Cortex of kidney (tissue), 1 donor: ENCODE measurements at places on chromosomes 13 and 19.

GRCh38 chr19:1622541-1622940 is 17.3 kb upstream of the UQCR11 start:
- no peak for DNase-seq

GRCh38 chr19:57317503-57317902 is 2.8 kb upstream of the ZNF543 start:
- no peak for DNase-seq

- DNase-seq, result no peak
Measured at GRCh38 chr19:14412996-14413692, 6.0 kb downstream of the DDX39A start.

DNA sequence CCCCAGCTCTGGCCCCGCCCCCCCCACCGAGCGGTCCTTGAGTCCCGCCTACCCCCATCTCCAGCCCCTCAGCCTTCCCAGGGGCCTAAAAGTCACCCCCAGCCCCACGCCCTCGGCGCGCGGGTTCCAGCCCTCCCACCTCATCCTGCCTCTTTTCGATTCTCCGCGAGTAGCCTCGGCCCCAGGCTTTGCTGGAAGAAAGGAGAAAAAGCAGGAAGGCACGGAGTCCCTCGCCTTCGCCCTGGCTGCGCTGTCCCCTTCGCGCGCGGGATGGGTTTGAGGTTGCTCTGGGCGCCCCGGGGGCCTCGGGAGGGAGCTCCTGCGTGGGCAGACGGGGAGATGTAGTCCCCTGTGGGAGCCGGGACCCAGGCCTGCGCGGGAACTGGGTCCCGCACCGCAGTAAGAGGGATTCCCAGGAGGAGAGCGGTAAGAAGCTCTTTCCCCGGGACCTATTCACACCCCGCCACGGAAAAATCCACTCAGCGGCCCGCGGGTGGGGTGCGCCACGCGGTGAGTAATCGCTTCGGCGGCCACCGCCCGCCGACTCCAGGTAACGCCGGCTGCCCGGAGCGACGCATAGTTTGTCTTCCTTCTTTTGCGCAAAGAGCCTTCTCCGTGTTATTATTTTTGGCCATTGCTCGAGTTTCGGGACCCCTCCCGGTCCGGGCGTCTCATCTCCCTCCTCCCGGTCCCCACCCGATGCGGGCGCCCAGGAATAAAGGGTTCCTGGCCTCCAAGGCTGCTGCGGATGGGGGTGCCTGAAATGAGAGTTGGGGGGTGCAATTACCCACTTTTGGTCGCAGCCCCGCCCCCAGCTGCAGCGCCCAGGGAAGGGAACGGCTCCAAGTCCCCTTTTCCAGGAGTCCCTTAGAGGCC is 865 bp upstream of the CRLF1 start:
- DNase-seq, result no peak

DNA sequence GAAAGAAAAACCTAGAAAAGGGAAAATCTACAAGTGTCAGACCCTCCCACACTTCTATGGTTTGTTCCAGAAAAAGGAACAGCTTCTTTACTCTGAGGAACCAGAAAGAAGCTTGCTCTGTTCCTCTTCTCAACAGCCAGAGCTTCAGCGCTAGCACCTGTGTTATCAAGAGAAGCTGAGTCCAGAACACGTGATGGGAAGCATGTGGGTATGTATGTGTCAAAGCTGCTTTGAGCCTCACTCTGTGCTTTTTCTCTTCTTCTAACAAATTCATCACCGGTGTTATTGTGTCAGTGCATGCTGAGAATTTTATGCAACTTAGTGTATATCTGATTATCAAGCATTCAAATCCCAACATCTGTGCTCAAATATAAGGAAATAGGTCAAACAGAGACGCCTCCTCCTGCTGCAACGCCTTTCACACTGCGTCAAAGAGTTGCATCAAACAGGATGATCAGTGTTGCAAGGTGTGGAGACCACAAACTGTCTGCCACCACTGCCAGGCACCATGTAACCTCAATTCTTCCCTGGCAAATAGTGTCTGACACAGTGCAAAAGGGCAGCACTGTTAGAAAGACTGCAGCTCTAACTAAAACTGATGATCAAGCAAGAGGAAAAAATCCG is 83.9 kb downstream of the LRRC63 start:
- DNase-seq, result no peak

DNA sequence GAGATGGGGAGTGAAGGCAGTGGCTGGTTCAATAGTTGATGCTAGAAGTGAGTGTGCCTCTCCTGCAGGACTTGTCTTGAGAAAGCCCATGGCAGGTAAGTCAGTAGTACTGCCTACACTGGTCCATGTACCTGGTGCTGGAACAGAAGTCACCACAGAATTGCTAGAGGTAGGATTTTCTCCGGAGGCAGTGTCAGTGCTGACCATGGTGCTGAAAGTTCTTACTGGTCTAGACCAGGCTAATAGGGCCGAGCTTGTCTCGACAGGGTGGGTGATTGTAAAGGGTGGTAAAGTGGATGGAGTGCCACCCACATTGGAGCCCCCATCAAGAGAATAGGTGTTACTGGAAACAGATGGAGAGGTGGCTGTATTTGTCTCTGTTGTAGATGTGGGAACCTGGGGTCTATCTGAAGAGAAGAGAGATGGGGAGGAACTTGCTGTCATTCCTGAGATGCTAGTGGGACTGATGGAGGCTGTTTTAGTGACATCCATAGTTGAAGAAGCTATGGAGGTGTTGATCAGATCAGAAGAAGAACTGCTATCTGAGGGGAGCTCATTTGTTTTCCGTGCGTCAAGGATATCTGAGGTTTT is 36.6 kb downstream of the MUC16 start:
- no peak for DNase-seq

DNA sequence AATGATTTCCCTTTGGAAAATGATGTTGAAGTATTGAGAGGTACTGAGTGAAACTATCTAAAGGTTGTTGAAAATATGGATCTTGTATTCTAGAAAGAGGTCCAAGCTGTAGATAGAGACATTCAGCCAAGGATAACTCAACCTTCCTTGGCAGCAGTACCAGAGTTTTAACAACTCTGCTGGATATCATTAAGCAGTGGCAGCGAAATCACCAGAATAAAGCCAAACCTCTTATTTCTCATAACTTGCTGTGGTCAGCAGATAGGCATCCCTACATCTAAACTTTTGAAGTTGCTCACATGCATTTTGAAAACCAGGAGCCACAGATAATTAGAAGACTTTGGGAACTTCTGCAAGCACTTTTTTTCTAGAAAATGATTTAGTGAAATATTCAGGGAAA is 559.8 kb downstream of the IRS2 start:
- DNase-seq, result no peak

DNA sequence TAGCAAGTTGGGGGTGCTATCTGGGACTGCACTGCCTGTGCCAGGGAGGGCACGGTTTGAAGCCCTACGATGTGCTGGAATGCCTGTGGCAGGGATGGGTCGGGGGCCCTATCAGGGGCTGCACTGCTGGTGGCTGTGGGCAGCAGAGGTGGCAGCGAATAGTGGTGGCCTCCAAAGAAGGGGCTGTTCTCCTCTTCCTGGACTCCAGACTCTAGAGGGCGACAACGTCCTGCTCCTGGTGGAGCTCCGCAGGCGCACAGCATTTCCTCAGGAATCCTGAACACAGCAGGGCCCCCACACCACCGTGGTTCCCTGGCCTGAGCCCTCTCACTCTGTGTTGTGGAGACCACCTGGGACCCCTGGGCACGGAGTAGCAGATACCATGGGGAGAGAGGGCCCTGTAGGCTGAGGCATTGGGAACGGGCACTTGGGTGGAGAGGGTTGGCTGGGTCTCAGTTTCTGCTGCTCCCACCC is 145.6 kb downstream of the TNFRSF19 start:
- no peak for DNase-seq

- no peak for DNase-seq
Measured at GRCh38 chr19:40411125-40411842, 1.9 kb downstream of the PRX start.

DNA sequence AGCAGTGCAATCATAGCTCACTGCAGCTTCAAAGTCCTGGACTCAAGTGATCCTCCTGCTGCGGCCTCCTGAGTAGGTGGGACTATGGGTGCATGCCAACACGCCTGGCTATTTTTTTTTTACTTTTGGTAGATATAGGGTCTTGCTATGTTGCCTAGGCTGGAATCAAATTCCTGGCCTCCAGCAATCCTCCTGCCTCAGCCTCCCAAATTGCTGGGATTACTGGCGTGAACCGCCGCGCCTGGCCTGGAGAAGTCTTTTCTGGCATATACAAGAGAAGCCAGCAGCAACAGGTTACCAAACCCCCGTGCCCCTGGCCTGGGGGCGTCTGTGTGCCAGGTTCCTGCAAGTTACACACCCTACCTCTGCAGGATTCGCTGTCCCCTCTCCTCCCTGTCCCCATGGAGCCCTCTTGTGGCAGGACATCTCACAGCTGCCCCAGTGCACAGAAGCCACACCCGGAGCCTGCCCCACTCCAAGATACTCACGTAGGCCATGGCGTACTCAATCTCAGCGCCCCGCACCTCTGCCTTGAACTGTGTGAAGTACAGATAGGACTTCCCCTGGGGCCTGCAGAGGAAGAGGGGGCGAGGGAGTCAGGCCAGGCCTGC is 9.9 kb downstream of the MYDGF start:
- no peak for DNase-seq

DNA sequence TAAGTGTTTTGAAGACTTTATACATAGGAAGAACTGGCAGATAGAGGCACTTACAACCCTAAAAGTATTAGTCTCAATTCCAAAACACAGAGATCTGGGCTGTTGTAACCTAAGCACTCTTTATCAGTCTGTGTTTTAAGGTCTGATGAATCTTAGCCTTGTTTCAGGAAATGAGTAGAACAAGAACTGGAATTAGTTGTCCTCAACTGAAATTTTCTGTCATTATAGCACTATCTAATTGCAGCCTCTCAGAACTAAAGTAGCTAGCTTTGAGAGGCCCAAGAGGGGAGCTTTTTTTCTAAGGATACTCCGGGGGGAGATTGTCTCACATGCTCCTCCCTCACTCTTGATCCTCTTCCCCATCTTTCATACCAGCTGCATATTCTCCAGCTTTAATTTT is 13.1 kb downstream of the HNRNPM start:
- DNase-seq, result no peak

GRCh38 chr13:47112205-47112902 is 215.5 kb upstream of the HTR2A start:
- no peak for DNase-seq

- no peak for DNase-seq
Measured at GRCh38 chr13:41512441-41512840, 55.1 kb downstream of the RGCC start.

DNA sequence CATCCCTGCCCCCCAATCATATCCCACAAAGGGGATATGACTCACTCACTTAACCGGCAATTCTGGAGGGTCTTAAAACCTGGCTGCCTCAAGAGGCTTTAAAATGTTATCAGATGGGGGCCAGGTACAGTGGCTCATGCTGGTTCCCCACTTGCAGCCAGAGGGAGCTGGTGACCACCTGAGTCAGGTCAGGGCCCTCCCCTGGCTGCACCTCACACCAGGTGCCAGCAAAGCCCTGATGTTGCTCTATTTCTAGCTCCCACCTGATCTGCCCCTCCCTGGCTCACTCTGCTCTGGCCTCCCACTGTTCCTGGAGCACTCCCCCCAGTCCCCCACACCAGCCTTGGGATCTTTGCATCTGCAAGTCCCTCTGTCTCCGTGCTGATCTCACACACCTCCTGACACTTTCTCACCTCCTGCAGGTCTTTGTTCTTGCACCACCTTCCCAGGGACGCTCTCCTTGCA is 14.2 kb downstream of the HPN start:
- DNase-seq, result no peak

GRCh38 chr19:47209319-47210179 is 21.4 kb downstream of the BBC3 start:
- DNase-seq, result no peak

DNA sequence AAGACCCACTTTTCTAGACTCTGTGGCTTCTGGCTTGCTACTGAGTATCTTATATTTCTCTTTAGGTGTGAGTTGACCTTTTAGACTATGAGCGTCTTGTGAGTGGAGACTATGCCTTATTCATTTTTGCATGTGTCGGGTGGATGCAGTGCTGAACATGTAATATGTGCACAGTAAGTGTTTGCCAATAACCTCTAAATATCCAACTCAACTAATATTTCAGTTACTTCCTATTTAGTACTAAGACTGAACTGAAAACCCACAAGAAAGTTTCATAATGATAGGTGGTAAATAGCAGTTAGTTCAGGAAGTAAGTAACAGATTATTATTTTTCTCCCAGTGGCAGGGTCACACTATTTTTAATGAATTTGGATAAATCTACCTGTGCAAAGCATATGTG is 269.3 kb downstream of the KCNRG start:
- no peak for DNase-seq

DNA sequence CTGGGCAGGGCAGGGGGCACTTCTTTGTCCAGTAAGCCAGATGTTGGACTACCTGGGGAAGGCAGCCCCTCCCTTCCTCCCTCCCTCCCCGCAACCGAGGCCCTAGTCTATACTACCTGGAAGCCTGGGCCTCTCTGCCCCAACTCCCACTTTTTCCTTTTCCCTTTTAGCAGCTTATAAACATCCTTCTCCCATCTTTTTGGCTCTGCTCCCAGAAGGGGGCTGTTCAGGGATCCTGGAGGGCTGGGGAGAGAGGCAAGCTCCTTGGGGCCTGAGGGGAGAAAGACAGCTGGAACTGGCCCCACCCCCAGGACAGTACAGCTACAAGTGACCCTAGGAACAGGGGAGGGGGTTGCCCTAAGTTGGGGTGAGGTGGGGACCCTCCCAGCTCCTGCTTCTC is 44.9 kb downstream of the LYL1 start:
- DNase-seq, result no peak

GRCh38 chr19:18068395-18068794 is 18.3 kb downstream of the IL12RB1 start:
- DNase-seq, result no peak

DNA sequence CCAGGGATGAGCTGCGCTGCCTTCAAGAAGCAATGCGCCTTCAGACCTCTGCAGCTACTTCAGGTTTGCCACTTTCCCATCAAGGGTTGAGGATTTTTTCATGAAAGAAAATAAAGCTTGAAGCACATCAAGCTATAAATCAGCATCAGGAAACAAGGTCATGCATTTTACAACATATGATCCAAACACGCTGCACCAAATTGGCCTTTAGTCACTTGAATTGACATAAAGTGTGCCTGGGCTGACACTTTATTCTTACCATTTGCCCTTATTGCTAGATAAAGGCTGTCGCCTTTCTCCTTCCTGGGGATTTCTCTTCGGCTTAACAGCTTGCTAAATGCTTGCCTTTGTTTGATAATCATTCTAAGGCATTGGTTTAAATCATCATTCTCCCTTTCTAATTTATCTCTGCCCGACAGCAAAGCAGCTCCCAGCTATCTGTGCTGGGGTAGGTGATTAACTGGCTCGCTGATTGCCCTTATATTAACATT is 87.7 kb downstream of the LHFPL6 start:
- DNase-seq, result no peak

DNA sequence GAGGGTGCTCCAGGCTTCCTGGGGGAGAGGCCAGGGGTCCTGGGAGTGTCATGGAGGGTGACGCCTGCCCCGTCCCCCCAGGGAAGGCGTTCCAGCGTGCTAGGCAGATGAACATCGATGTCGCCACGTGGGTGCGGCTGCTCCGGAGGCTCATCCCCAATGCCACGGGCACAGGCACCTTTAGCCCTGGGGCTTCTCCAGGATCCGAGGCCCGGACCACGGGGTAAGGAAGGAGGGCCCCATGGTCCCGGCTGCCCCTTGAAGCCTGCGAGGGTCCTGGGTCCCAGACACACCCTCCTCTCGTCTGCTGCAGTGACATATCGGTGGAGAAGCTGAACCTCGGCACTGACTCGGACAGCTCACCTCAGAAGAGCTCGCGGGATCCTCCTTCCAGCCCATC is 11.4 kb downstream of the PTGER1 start:
- DNase-seq, result no peak
